ENCODE measurements at places on chromosomes 5 and 9. TPM values are rescaled to one million over a fixed set of nuclear protein-coding genes. Genes with fewer than 3 reads are reported as not detected.

The PCDHA12 gene
- 0.48 TPM for polyA plus RNA-seq

The BNC2 gene
- polyA plus RNA-seq = 8.9 TPM

- DNase-seq = no peak
Observed at GRCh38 chr9:72038408-72038807, 22.0 kb downstream of the C9orf57 start.

DNA sequence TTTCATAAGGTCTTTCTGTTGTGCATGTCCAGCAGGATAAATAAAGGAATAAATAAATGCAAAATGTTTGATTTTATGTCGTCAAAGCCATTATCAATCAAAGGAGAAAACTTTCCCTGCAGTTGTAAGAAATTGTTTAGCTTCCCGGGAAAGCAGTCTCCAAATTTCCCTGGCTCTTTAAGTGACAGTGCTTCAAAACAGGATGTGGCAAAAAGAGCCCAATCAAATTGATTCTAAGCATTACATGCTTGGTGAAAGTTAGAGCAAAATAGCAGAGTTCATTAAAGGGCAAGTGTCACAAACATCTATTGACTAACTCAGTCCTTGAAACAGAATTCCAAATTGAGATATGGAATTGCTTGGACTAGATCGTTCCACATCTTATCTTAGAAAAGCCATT is 704.1 kb downstream of the PRELID2 start:
- DNase-seq = no peak

GRCh38 chr9:107330420-107330819 is 47.3 kb downstream of the RAD23B start:
- DNase-seq = no peak

DNA sequence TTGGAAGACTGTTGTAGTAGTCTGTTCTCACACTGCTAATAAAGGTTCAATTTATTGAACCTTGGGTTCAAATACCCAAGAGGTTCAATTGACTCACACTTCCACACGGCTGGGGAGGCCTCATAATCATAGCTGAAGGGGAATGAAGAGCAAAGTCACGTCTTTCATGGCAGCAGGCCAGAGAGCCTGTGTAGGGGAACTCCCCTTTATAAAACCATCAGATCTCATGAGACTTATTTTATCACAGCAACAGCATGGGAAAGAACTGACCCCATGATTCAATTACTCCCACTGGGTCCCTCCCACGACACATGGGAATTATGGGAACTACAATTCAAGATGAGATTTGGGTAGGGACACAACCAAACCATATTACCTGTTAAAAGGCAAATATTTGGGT is 268.2 kb downstream of the TMEM167A start:
- DNase-seq = peak; percentile 7

Measured in large intestine (tissue), 12 donors.